ENCODE measurements at places on chromosomes 5 and 9. TPM values are rescaled to one million over a fixed set of nuclear protein-coding genes. Genes with fewer than 3 reads are reported as not detected.

- DNase-seq, result peak; percentile 25
Measured at GRCh38 chr5:107670087-107670931, 428 bp downstream of the EFNA5 start.

DNA sequence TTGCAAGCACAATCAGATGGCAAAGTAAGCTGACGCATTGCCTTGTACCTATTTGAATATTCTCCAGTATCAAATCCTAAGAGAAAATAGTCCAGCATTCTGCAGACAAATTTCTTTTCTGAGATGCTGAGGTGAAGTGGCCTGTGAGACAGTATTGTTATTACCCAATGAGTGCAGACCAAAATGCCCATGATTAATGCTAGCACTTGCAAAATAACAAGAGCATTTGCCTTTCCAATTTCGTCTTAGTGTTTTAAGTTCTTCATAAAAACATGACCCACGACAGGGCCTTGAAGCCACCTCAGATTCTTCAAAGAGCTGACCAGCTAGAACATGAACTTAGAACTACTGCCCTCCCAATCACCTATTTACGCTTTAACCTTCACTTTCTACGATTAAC, 2.6 kb upstream of the IQGAP2 start:
- no peak for DNase-seq

GRCh38 chr5:61330845-61331406, 1.1 kb upstream of the ZSWIM6 start:
- no peak for DNase-seq

- DNase-seq, result no peak
Measured at GRCh38 chr5:170755679-170756456, 27.7 kb upstream of the GABRP start.

- DNase-seq, result no peak
Measured at GRCh38 chr9:108258640-108259039, 597.1 kb downstream of the ACTL7B start.

GRCh38 chr5:122413722-122414121, 101.7 kb downstream of the SNCAIP start:
- no peak for DNase-seq

DNA sequence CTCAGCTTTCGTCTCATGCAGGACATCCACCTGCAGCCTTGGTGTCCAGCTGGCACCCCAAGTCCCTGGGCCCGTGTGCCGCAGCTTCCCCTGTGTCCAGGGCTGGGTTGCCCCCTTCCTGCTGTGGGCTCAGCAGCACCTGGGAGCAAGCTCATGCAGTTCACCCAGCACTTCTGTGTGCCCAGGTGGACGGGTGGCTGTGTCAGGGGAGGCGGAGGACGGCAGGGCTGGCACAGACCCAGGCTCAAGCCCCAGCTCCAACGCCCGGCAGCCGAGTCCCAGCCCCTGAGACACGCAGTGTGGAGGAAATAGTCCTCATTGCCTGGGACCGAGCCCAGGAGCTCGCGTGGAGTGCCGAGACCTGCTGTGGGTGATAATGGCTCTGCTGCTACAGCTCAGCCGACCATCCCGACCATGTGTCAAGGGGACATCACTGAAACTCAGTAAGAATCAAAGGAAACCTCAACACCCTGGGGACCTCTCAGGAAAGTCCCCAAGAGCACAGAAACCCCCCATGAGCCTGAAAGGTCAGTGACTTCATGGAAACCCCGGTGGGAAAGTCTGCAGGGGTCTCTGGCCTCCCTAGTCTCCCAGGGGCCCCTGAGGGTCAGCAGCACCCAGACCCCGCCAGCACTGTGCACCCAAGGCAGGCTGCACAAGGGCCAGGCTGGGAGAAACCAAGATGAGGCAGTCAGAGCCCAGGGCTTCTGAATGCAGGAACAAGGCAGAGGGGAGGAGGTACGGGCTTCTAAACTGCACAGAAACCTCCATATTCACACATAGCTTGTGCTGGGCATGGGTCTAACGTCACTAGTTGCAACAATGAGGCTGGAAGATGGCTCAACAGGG, 38.8 kb downstream of the LPCAT1 start:
- DNase-seq, result no peak

- DNase-seq, result no peak
Measured at GRCh38 chr5:146580237-146580636, 64.2 kb upstream of the GPR151 start.

DNA sequence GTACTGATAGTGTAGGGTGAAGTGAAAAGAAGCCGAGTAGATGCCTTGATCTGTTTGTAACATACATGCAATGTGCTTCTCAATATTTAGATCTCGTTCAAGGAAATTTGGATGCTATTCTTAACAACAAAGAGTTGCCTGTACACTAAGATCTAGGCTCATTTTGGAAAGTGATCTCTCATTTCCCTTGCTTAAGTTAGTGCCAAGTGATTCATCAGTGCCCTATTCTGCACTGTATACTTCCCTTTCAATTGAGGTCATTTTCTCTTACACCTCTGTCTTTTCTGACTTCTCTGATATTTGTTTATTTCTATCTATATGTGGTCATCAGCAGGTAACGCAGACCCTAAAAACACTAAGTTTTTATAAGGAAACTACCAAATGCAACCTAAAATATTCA, 528.6 kb upstream of the PTPRD start:
- no peak for DNase-seq

DNA sequence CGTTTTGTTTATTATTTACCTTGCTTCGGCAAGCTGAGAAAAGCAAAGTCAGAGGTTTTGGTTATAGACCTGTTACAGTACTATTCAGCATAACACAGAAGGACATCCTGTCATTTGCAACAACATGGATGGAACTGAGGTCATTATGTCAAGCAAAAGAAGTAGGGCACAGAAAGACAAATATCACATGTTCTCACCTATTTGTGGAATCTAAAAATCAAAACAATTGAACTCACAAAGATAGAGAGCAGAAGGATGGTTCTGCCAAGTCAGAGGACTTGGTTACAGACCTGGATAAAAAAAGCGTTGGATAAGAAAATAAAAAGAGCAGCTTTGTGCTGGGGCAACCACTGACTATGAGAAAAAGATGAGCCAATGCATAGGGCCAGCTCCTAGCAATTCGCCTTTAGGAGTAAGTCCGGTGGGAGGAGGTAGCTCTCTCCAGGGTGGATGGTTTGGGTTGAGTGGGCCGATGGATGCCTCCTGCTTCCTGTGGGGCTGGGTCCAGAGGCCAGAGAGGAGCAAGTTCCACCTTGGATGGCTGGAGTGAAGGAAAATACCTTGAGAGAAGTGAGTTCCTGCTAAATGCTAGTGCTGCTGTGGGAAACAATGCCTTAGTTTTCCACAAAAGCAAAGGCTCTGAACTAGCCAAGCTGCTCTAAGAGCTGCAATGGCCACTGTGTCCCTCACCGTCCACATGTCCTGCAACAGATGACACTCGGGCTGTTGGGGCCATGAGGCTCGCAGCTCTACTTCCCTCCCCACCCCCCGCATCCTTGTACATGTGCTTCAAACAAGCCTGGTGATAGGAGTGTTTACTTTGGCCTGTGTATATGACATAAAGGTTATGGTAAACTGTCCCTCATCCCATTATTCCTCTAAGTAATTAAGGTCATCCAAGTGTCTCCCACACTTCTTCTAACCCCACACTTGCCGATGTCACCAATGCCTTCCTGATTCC, 38.4 kb downstream of the ACOT12 start:
- DNase-seq, result no peak

DNA sequence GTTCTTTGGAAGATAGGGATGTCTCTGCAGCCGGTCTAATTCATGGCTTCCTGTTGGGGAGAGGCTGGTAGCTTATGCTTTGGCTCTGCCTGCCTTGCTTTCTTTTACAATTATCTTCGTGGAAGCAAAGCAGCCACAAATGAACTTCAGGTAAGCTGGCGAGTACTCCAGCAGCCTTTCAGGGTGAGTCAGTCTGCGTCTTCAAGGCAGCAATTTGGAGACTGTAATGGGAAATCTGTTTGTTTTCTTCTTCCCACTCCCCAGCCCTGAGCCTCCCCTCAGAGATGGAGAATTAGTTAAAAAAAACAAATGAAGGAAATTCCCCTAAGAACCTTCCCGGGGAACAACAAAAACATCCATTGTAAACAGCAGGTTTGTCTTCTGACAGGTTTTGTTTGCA, 100.1 kb downstream of the PSAT1 start:
- no peak for DNase-seq

DNA sequence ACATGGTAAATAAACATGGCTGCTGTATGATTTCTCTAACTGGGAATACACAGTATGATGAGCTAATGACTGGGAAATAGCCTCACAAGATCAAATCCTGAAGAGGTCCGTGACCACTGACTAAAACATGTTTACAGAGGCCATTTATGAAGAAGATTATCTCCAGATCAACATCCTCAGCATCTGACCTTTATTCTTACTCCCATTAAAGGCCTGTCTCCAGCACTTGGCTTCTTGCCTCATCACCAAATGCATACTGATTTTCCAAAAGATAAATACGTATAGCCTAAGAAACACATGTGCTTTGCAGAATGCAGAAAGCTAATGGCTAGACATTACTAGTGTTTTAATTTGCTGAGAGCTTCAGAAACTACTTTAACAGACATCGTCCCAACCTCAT, 108.0 kb upstream of the TSLP start:
- no peak for DNase-seq

- DNase-seq, result no peak
Measured at GRCh38 chr5:6115852-6116251, 262.5 kb downstream of the MED10 start.

DNA sequence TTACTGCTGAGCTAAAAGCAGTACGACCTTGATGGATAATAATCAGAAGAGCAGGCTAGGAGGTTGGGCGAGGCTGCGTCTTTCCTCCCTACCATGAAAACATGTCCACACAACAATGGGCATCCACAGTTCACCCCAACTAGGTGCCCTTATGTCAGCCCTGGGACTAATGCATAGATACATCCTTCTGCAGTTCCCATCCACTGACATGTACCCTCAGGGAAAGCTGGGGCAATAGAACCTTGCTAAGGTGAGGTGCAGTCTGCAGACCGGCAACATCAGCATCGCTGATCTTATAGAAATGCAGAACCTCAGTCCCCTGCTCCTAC, 697 bp upstream of the PRUNE2 start:
- DNase-seq, result no peak

DNA sequence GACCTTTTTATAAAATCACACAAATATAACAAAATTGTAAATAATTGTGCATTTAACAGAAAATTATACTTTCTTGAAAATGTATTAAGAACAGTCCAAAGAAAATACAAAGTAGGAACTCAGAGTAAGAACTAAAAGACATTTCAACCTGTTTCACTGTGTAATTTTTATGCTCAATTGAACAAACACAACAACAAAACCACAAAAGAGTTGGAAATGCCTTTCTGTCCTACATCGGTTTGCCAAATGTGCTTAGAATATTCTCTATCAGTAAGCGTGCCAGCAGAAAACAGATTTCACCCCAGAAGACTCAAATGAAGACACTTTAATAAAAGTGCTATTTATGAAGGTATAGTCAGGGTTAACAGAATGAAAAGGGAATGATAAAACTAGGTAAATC, 592.1 kb downstream of the PRELID2 start:
- DNase-seq, result no peak

The MCTP1 gene
- 4.8 TPM for polyA plus RNA-seq

The SHISAL2B gene
- not detected for polyA plus RNA-seq

The C8G gene
- polyA plus RNA-seq, result 0.26 TPM

The GFI1B gene
- polyA plus RNA-seq, result 0.39 TPM

The RPL35 gene
- polyA plus RNA-seq, result 1,072 TPM

The SH3TC2 gene
- polyA plus RNA-seq, result 1.3 TPM

The ADRA1B gene
- polyA plus RNA-seq, result 2.7 TPM

The ADAM19 gene
- 8.7 TPM for polyA plus RNA-seq

The HAVCR2 gene
- polyA plus RNA-seq, result 11.7 TPM

The TRIP13 gene
- polyA plus RNA-seq, result 10.8 TPM

The SHLD3 gene
- 3.6 TPM for polyA plus RNA-seq

The DOK3 gene
- 7.1 TPM for polyA plus RNA-seq

The TLX3 gene
- polyA plus RNA-seq, result not detected

The GRIA1 gene
- polyA plus RNA-seq, result 2.7 TPM

Measured in left renal pelvis (tissue), 4 donors.